Urothelium cell line (cell line): ENCODE measurements at places on chromosomes 1 and 21.

GRCh38 chr1:9086045-9086444 lies 16.6 kb upstream of the SLC2A5 start:
- DNase-seq: no peak

GRCh38 chr1:94993931-94994645 lies 67.2 kb upstream of the CNN3 start:
- no peak for DNase-seq

DNA sequence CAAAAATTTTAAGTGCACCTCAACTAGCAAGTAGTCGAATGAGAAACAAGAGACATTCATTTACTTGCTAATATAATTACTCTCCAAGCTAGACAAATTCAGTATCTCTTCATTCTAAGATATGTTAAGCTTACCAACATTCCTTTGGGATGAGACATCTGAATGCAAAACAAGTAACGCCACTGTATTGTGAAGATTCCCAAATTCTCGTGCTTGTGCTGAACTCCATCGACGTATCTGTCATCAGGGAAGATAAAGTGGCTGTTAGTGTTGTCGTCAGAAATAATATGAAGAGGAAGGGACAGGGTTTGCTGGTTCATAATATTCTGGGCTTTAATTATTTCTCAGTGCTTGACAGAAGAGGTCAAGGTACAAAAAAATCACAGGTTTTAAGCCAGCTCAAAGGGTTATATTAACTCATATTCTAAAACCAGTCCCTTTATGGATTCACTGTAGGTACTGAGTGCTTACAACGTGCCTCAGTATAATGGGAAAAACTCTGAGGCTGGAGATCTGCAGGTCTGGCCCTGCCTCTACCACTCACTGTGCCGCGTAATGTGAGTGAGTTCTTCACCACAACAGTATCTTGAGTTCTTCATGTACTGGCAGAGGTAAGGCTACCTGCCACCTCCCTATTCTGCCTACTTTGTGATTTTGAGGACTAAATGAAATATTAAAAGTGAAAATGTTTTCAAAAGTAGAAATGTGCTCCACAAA lies 42.0 kb downstream of the PCSK9 start:
- DNase-seq: peak; percentile 64

GRCh38 chr21:32413697-32414578 lies 1.4 kb downstream of the EVA1C start:
- DNase-seq: no peak

GRCh38 chr1:111415461-111415860 lies 12.1 kb downstream of the OVGP1 start:
- DNase-seq: no peak

DNA sequence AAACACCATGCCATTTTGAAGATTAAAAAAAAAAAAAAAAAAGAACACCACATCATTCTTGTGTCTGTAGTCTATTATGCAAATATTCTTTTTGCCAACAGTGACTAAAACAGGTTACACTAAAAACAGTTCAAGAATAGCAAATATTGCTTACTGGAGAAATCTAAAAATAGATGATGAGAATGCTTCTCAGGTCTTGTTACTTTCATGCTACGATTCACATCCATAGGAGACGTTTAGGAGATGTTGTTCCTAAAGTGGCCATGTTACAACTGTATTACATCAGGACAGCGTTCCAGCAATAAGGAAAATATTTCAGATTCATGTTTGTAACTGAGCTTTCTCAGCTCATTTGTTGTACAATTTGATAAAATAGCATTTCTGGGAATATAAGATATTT lies 32.3 kb downstream of the RAB3GAP2 start:
- DNase-seq: no peak

DNA sequence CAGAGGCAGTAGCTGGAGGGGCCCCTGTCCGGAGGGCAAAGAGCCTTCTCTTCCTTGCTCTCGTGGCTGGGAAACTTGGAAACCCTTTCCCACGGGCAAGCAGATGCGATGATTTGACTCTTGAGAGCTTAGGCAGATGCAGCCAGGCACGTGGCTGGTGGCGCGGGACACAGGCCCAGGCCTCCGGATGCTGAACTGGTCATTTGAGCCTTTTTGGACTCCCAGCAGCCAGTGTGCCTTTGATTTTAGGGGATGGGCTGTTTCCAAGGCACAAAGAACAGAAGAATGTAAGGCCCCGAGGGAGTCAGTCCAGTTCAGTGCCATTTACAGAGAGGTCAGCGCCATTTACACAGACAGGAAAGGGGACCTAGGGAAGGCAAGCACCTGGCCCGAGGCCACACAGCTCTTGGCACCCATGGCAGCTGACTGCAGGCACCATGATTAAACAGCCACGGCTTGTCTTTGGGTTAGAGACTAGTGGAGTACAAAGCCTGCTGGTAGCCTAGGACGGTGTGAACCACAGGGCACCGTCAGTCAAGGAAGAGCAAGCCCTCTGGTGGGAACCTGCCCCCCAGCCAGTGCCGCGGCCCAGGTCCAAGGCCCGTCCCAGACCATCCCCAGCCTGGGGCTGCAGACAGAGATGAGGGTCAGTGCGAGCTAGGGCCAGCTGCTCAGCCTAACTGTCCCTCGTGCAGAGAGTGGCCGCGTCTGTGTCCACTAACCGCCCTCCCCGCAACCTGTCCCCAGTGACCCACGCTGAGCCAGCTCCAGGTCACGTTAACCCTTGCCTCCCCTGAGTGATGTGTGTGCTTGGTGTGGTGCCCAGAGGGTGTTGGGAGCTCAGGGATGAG lies 20.4 kb upstream of the CCDC27 start:
- no peak for DNase-seq

- peak; percentile 60 for DNase-seq
These were observed 29.7 kb downstream of the SLC26A9 start for GRCh38 chr1:205913451-205914154.

DNA sequence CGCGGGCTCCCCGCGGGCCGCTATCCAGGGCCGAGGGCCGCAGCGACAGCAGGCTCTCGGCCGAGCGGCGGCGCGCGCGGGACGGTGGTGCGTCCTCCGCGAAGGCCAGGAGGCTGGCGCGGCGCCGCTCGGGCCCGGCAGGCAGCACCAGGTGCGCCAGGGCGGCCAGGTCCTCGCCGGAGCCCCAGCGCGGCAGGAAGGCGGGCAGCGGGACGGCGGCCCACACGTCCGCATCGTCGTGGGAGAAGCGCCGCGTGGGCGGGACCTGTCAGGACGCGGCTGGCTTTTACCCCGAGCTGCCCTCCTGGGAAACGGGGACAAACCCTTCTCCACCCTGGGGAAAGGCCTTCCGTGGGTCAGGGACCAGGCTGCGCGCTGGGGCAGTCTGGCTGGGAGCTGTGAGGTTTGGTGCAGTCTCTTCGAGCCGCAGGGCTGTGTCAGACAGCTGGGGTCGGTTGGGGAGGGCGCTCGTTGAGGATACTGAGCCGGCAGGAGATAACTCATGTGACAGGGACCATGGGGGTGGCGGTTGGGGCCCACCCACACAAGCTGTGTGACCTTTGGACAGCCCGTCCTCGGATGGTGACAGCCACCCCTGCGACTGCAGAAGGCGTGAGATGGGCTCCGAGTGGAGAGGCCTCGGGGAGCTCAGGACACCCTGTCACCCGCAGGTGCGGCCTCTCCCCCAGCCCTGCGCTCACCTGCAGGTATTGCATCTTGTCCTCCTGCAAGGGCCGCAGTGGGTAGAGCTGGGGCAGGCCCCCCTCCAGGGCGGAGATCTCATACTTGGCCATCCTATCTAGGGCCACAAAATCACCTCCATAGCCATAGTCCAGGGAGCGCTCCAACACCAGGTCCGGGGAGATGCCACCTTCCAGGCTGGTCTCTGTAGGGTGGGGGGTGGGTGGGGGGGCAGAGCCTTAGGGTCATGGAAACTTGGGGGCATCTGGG lies 6.0 kb downstream of the HES3 start:
- no peak for DNase-seq

DNA sequence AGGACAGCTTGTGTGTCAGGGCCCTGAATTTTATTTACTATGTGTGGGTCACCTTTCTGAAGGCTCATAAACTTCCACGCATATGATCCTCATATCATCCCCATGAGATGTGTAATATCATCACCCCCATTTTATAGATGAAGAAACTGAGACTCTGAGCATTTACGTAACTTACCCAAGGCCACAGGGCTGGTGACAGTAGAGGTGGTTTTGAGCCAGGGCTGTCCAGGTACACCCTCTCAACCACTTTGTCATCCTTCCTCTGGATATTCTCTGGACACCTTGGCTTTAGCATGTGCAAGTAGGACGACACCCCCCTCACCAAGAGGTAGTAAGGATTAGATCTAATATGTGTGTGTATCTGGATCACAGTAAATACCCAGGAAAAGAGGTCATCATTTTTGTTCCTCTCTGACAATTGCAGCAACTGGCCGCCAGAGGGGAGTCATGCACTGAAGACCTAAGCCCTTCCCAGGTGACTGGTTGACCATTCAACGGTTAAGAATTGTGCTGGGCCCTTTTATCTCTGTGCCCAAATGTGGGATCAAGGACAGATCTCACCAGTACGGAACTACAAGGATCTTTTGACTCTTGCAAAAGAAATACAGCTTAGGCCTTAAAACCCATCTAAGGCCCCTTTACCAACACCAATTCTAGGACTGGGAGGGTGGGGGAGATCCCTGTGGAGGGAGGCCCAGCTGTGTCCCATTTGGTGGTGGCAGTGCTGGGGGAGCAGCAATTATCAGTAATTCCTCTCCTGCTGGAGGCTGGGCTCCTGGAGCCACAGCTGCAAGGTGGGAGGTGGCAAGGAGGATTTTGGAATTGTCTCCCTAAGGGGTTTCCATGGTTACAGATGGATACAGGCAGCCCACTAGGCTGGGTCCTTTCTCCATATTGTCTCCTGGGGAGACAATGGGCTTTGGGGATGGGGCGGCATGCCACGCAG lies 13.7 kb upstream of the E2F2 start:
- peak; percentile 70 for DNase-seq

- no peak for DNase-seq
These were observed 344.5 kb downstream of the LMX1A start for GRCh38 chr1:165011991-165012531.

DNA sequence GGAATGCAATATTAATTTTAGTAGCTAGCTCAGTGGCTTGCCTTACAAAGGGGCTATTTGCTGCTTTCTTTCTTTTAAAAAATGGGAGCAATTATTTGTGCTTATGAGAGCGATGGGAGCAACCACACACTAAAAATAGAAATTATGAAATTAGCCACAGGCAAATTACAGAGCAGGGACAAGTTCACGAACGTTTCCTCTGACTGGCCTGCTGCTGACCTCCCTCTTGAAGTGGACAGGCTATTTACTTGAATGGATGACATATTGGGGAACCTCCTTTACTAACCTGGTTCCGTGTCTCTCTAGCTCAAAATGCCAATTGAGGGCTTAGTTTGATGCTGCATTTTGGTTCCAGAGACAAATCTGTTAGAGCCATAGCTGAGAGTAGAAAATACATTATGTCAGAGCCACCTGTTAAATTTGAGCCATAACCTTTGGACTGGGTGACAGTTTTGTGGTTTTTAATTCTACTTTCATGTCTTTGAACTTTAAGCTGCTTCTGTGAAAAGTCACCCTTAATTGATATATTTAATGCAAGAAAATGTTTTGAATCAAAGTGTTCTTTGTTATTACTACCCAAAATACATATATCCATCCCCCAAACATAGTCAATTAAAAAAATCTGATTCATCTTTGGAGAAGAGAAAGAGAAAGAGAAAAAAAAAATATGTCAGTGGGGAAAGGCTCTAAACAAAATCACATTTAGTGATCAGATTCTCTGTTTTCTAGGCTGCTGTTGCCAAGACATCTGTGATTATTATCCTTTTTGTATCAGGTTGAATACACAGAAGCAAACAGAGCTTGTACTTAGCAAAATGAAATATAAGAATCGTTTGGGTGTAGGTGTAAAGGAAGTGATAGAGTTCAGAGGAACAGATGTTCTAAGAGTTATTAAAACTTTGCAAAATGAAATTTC lies 351.9 kb downstream of the ADGRL2 start:
- DNase-seq: no peak

- no peak for DNase-seq
These were observed 243.0 kb upstream of the SGIP1 start for GRCh38 chr1:66290761-66291530.

DNA sequence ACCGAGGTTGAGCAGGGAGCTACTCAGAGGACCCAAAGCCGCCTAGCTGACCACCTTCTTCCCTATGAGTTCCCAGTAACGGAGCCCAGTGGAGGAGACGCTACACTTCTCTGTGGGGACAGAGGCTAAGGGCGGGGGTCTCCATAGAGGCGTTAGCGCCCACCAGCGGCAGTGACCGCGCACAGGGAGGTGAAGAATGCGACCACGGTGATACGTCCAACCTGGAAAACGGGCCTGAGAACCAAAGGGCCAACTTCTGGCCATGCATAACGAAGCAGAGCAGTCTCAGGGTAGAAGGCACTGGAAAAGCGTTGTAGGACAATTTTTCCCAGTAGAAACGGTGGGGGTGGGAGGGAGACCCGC lies 400 bp upstream of the COG2 start:
- DNase-seq: no peak

- DNase-seq: no peak
These were observed 2.9 kb downstream of the EPHA8 start for GRCh38 chr1:22566161-22566560.

DNA sequence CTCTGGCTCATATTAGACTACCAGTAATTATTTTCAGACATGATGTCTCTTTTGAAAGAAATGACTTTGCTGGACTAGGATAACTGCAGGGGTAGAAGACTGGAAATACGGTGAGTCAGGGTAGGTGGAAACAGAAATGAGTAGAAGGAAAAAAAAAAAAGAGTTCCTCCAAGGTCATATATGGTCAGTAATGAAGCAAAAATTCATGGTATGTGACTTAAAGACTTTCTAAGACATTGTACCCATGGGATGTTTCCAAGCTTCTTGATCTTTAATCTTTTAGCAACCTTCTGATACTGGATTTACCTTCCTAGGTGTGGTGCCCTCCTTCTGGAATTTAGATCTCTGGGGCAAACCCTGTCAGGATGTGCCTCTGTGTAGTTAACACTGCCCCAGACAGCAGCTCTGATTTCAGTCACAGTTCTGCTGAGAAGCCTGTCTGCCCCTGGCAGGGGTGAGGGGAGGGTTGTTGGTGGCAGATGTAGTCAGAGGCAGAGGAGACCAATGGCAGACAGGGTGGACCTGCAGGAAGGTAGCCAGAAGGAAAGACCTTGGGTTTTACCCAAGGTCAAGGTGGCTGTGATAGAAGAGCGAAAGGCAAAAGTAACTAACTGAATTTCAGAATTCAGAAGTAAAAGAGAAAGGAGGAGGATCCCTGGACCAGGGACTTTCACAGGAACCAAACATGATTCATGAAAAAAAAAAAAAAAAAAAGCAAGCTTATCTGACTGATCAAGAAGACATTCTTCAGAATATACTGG lies 44.1 kb upstream of the BCL10 start:
- DNase-seq: no peak

GRCh38 chr1:117120774-117121588 lies 568 bp downstream of the TRIM45 start:
- no peak for DNase-seq
